Hippocampal formation (tissue), 2 donors: ENCODE measurements at places on chromosomes 5 and 9.
A peak's percentile ranks its signal among the peaks of the same experiment; 100 is the strongest.

- DNase-seq: no peak
These were observed 1446.4 kb upstream of the WWC1 start for GRCh38 chr5:166845044-166845443.

- DNase-seq: no peak
These were observed 158.9 kb upstream of the FREM1 start for GRCh38 chr9:15069106-15069505.

DNA sequence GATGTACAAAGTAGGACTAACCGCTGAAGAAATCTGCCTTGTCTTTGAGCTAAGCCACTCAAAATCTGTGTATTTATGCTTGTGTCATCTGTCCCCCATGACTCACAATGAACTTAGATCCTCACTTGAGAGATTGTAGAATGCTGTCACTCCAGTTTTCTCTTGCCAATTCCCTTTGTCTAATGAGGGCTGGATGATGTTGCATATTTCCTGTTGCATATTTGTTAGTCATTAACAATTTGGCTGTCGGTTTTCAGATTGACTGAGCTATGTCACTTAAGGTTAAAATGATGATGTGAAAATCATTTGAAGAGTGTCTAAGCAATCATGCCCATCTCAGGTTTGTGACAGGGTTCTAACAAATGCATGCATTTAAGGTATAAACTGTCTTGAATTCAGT, 481.7 kb downstream of the CDH10 start:
- no peak for DNase-seq

DNA sequence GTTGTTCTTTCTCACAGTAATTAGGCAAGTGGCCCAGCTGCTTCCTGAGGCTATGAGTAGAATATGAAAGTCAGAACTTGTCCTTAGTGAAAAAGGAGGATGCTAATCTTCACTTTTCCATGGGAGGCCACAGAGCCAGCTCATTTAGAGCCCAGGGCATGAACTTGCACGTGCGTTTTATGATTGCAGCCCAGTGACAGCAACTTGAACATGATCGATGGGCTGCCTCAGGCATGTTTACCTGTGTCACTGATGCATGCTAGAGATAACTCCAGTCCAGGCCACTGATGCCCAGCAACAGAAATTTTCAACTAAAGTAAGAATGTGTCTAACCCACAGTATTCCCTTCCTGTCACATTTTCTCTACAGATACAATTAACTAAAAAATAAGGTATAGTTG, 179.3 kb downstream of the CTNND2 start:
- DNase-seq: no peak

- DNase-seq: no peak
These were observed 476 bp upstream of the DTWD2 start for GRCh38 chr5:118988866-118989180.

- no peak for DNase-seq
These were observed 103.2 kb downstream of the PDE4D start for GRCh38 chr5:59790376-59790775.

- DNase-seq: peak; percentile 51
These were observed 47.5 kb upstream of the RNF20 start for GRCh38 chr9:101485924-101486692.

DNA sequence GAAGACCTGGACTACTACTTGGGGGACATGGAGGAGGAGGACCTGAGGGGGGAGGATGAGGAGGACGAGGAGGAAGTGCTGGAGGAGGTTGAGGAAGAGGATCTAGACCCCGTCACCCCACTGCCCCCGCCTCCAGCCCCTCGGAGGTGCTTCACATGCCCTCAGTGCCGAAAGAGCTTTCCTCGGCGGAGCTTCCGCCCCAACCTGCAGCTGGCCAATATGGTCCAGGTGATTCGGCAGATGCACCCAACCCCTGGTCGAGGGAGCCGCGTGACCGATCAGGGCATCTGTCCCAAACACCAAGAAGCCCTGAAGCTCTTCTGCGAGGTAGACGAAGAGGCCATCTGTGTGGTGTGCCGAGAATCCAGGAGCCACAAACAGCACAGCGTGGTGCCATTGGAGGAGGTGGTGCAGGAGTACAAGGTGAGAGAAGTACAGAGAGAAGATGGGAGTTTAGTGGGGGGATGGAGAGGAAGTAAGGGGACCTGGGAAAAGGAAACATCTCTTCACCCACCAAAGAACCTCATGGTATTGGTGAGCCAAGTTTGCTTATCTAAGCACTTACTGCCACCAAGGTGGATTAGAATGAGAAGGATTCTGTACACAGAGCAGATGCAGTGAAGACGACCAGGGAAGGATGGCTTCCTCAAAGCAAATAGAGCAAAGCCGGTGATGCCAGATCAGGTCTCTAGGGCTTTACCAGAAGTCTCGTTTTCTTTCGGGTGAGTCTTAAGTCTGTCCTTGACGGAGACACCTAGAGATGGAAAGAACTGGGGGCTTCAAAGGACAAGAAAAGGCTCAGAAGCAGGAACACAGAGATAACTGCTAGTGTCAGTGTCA, 1.5 kb downstream of the TRIM41 start:
- no peak for DNase-seq
